ENCODE measurements at places on chromosomes 6 and 20. TPM values are rescaled to one million over a fixed set of nuclear protein-coding genes. Genes with fewer than 3 reads are reported as not detected.

DNA sequence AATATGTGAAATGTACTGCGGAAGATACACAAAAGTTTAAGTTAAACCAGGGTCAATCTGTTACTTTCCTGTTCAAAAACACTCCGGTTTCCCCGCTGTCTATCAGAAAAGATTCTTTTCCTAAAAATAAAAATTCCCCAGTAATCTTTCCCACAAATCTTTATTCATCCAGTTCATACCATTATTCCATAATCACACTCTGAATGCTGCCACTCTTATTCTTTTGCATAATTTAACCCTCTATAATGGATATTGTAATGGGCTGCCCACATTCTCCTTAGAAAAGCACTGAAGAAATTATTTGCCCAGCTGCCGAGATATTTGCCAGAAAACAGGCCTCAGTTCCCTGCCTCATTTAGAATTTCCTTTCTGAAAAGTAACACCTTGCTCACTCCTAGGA, 68.6 kb downstream of the EPHA7 start:
- no peak for DNase-seq

GRCh38 chr20:51467956-51468626, 74.4 kb downstream of the NFATC2 start:
- no peak for DNase-seq

DNA sequence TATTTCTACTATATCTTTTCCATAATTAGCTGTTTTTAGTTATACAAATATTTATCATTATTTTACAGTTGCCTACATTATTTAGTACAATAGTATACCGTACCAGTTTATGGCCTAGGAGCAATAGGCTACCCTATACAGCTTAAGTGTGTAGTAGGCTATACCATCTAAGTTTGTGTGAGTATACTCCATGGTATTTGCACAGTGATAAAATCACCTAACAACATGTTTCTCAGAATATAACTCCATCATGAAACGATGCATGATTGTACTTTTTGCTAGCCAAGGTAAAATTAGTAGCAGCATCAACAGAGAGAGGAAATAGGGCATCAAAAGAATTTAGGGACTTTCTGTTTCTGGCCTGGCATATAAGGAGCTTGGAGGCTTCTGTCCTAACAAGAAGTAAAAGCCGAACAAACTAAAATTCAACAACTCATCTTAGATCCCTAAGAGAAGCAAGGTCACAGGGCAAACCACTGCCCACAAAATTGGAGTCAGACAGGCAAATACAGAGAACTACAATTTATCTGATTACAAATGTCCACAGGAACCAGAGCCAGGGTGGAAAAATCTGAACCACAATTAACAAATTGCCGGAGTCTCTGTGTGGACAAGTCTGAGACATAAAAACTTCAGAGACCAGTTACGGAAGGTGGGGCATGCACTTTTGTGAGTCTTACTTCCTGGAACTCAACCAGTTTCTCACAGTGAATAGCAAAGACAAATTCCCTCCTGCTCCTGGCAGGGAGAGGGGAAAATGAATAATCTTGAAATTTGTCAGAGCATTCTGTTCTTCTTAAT, 671.4 kb downstream of the RFPL4B start:
- DNase-seq, result peak; percentile 43

Gene DYNLT2
- 1.8 TPM for total RNA-seq

Gene LHFPL5
- not detected for total RNA-seq

Gene TRIM31
- not detected for total RNA-seq

DNA sequence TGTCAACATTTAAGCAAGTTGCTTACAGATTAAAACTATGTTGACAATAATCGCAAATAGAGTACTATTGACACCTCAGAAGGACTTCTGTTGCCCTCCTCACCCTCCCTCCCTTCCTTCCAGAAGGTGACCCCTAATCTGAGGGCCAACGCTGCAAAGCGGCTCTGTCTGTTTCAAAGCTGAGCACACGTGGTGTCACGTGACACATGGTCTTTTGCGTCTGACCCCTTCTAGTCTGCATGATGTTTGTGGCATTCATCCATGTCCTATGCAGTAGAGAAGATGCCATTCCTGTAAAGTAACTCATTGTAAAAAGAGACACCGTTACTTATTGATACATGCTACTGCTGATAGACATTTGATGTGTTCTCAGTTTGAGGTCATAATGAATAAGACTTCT, 182.3 kb downstream of the THBS2 start:
- no peak for DNase-seq

- peak; percentile 11 for DNase-seq
These were observed 89.9 kb upstream of the ECI2 start for GRCh38 chr6:4225161-4225872.

DNA sequence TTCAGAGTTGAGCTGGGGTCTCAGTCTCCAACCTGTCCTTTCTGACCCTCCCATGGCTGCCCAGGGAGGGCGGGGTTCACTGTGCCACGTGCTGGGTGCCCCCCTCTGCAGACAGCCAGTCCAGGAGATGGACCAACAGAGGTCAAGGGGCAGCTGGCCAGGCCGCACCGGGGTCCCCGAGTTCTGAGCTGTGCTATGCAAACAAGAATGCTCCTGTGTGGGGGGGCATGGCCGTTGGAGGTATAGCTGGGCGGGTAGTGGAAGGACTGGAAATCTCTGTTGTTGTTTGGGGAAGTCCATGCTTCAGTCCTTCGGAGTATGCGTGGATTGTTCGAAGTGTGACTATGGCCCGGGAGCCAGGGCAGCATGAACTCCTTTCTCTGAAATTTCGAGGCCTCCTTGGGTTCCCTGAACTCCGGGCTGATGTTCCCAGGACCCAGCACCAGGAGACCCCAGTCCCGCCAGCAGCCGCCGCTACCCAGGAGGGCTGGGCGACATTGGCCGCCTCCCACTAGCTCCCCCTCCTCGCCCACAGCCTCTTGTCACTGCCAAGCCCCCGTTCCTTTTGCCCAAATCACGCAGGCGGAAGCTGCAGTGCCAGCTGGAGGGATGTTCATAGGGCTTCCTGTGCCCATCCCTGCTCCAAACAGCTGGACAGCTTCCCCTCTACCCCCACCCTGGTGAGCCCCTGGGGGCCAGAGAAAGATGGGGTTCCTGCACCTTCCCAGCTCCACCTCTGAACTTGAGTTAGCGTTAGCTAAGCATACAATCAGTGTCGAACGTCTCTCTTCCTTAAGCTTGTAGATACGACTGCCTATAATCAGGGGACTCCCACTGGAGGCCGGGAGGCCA, 126.6 kb downstream of the TAF4 start:
- no peak for DNase-seq

DNA sequence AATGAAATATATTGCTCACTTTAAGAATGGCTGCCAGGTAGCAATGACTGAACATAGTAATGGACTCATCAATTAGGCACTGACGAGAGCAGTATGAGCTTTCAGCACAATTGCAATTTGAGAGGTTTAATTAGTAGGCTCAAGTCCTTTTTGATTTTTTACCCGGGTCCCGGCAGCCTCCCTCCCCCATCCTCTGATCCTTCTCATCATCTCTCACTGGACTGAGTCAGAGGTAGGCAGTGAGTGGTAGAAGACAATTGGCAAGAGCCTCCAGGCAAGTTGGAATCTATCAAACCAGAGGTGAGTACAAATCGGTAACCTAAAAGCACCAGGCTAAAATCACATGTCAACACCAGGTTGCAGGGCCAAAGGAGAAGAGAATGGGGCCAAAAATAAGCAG, 107.9 kb downstream of the DCDC2 start:
- DNase-seq, result no peak

GRCh38 chr20:43925215-43925614, 10.6 kb downstream of the TOX2 start:
- peak; percentile 49 for DNase-seq

All from Daoy (cell line).